T-helper 17 cell (primary cell): ENCODE measurements at places on chromosomes 6 and 20.

- no peak for DNase-seq
These were observed 67.4 kb upstream of the DSP start for GRCh38 chr6:7473805-7474719.

DNA sequence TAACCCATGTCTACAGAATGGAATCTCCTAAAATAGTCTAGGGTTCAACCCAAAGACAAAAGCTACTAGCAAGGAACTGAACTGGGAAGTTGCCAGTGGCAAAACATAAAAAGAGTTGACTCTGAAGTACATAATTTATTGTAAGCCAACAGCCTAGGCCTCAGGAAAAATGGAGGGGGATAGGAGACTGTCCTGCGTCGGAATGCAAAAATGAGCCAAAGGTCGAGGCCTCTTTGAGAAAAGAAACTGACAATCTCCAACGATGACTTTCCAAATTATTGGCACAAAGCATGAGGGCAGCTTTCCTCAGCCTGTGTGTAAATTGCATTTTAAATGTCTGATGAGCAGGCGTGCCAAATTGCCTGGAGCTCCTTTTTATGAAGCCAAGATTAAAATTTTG lies 2.1 kb downstream of the COL12A1 start:
- no peak for DNase-seq

- peak; percentile 66 for DNase-seq
These were observed 20.3 kb downstream of the TTBK1 start for GRCh38 chr6:43263314-43264178.

DNA sequence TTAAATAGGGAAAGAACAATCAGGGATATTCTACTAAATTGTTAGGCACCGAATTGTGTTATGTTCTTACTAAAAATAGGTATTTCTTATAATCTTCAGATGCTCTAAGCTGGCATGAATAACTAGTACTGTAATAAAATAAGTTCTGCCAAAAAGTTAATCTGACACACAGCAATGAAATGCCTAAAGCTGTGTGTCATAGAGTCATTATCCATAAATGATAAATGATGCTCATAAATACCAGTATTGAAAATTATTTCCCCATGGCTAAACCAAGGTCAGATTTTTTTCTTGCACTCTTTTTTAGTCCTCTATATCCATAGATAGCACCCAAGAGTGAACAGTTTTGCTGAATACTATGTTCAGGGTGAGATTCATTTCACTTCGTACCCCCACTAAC lies 11.7 kb upstream of the PRIM2 start:
- DNase-seq: no peak

GRCh38 chr20:24160563-24161281 lies 172.1 kb upstream of the GGTLC1 start:
- no peak for DNase-seq
